ENCODE measurements at places on chromosomes 4 and X.

- no peak for DNase-seq
These were observed 51.6 kb upstream of the ELOVL6 start for GRCh38 chr4:110250023-110250387.

DNA sequence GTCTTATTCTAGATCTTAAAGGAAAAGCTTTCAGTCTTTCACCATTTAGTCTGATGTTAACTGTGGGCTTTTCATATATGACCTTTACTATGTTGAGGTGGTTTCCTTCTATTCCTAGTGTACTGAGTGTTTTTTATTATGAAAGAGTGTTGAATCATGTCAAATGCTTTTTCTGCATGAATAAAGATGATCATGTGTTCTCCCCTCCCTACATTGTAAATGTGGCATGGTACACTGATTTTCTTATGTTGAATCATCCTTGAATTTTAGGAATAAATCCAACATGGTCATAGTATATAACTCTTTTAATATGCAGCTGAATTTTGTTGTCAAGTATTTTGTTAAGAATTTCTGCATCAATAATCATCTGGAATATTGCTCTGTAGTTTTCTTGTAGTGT lies 4.3 kb downstream of the CLGN start:
- DNase-seq = no peak

GRCh38 chr4:108327642-108328382 lies 159.1 kb upstream of the LEF1 start:
- no peak for DNase-seq

GRCh38 chr4:114237997-114238396 lies 258.6 kb upstream of the ARSJ start:
- DNase-seq = no peak

GRCh38 chrX:38860106-38861013 lies 59.1 kb downstream of the MID1IP1 start:
- DNase-seq = no peak

GRCh38 chrX:129908636-129909035 lies 2.7 kb downstream of the UTP14A start:
- DNase-seq = no peak

DNA sequence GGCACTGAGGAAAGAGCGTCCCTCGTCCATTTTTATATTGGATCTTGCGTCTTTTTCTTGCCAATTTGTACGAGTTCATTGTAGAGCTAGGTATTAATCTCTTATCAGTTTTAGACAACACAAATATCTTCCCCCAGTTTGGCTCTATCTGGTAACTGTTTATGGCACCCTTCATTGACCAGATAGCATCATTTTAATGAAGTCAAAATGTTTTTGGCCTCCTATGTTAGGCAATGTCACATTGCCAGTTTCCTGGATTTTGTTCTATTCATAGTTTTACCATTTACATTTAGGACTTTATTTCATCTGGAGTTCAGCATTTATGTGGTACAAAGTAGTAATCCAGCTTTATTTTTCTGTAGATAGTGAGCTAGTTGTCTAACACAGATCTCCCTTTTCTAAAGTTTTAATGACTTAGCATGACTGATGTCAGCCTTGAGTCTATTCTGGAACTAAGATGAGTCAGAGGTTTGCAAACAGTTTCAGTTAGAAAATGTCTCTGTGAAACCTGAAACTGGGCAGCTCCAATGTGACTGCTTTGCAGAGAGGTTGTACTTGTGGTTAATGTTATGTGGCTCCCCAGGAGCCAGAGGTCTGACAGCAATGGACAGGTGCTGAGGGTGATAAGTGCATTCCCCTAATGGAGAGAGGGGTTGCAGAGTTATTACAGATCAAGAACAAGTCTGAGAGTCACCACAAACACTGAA lies 5.3 kb upstream of the STBD1 start:
- no peak for DNase-seq

DNA sequence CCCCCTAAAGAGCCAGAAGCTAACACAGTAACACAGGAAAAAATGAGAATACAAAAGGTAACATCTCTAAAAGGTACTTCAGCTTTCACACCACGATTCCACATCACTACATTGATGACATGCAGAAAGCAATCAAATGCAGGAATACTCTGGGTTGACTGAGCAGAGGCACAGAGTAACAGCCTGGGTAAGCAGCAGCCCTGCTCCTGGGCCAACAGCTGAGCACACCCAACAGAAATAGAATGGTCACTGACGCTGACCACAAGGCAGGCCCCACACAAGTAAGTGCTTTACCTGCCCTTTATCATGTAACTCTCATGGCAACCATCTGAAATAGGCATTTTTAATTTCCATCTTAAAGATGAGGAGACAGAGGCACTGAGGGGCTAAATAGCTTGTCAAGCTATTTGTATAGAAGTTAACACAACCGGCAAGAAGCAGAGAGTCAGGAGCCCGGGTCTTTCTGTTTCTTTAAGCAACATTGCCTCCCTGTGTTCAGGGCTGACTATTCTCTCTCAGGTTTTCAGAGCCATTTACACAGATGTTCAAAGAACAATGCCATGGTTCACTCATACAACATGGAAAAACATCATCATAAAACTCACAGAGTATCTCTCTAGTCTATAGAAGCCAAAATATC lies 168.9 kb downstream of the ZNF674 start:
- DNase-seq = no peak

DNA sequence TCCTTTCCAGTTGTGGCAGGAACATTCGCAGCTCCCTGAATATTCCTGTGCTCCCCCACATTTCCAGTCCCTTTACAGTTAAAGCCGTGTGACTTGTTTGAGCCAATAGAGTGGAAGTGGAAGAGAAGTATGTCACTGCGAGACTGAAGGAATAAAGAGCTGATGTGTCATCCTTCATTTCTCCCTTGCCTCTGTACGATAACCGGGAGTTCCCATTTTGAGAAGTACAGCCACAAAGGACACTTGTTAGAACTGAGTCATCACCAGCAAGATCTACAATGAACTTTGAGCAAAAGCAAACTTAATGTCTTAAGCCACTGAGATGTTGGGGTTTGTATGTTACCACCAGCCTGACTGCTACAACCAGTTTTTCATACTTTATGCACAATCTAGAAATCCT lies 92.3 kb downstream of the SPRY1 start:
- DNase-seq = no peak

DNA sequence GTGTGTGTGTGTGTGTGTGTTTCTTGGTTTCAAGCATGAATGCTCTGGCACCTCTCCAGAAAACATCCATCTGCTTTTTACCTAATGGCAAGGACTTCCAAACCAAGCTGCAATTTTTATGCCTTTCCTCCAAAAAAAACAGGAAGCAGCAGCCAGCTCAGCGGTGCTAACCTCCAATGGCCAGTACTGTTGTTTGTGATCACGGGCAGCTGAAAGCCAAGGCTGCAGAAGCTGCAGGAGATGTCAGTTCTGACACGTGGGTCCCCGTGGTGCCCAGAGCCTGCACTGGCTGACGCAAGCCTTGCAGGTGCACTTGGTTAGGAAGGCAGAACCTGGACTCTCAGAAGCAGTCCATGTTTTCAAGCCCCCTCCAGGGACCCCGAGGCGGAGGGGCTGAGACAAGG lies 313.6 kb upstream of the DDX53 start:
- peak; percentile 61 for DNase-seq

DNA sequence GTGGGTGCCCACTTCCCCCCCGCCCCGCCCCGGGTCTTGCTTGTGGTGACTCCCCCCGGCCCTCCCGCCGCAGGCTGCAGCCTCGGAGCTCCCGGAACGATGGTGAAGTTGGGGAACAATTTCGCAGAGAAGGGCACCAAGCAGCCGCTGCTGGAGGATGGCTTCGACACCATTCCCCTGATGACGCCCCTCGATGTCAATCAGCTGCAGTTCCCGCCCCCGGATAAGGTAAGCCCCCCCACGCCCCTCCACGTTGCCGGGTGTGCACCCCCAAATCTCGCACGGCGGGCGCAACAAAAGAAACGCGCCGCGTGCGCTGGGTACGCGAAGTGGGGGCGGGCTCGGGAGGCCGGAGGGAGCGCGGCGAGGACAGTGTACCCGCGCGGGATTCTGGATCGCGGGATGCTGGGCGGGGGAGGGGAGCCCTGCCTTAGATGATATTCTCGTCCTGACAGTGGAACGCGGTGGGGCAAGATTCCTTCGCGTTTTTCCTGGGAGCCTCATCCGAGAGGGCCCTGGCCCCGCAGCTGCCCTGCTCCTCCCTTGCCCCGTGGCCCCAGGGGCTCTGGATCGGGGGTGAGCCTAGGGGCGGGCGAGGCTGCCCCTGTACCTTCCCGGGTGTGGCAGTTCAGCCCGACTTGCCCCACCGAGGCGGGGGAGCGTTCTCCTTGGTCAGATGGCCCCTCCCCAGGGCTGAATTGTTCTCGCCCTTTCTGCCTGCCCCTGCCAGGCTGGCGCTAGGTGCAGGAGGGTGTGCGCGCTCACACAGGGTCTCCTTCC lies 819 bp downstream of the NSG1 start:
- no peak for DNase-seq

- DNase-seq = no peak
These were observed 2.6 kb downstream of the DCLK2 start for GRCh38 chr4:150080875-150081274.

DNA sequence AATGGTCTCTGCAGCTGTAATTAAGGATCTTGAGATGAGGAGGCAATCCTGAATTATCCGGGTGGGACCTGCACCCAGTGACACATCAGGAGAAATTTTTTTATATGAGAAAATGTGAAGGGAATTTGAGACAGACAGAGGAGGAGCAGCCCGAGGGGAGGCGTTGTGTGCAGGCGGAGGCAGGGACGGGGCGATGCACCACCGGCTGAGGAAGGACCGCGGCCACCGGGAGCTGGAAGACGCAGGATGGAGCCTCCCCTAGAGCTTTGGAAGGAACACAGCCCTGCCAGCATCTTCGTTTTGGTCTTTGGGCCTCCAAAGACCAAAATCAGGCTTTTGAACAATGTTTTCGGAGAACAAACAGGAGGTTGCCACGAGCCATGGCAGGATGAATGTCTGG lies 85.0 kb upstream of the ADRA2C start:
- DNase-seq = no peak

GRCh38 chrX:44871931-44872820 lies 812 bp upstream of the KDM6A start:
- peak; percentile 76 for DNase-seq

DNA sequence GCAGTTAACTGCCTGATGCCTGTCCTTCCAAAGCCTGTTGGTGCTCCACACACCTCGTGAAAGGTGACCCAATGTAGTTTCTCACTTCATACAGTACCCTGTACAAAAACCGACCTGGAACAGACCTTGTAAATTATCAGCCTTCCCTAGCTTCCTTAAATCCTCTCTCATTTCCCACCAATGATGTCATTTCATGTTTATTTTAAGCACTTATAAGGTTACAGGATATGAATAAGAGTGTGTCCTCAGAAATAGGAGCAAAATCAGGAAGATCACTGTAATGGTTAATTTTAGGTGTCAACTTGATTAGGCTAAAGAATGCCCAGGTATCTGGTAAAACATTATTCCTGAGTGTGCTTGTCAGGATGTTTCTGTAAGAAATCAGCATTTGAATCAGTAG lies 44.7 kb downstream of the TMEM150C start:
- no peak for DNase-seq

DNA sequence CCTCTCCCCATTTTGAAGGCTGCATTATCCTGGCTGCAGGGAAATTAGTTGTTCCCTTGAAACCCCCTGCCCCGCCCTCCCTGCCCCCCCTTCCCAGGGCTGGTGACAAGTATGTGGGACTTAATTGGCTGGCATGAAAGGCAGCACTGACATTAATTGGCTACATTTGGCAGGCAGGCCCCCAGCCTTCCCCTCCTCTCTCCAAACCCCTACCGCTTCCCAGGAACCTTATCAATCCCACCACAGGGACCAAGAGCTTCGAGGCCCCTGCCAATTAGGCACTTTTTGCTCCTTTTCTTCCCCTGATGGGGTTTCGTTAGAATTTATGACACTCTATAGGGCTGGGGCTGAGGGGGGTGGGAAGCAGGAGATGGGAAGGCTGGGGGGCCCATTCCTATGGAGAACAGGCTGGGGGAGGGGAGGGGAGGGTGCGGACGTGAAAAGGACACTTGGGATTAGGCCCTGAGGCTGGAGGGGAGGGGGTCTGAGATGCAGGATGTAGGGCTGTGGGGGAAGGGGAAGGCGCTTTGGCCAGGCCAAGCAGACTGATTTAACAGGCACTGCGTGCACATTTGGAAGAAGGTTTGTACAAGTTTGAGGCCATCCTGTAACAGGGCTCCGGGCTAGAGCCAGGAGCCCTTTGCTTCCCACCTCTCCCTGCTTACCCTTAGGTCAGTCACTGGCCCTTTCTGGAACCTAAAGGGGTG lies 52.2 kb downstream of the EFNB1 start:
- no peak for DNase-seq

GRCh38 chr4:16875487-16875886 lies 23.0 kb downstream of the LDB2 start:
- DNase-seq = no peak

DNA sequence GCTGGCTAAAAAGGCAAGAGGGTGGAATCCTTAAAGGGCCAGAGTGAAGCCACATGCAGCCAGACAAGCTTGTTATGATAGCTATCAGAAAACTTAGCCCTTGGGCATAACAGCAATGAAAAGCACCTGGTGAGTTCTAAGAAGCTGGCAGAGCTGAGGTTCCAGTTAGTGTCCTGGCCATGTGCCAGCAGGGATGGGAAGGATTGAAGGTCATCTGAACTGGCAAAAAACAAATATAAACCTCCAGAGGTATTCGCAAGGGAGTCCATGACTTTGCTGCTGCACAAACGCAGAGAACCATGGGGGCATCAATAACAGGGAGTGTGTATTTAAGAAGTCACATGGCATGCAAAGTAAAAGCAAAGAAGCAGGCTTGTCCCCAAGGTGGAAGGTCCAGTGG lies 208.9 kb downstream of the FAM47A start:
- DNase-seq = no peak

DNA sequence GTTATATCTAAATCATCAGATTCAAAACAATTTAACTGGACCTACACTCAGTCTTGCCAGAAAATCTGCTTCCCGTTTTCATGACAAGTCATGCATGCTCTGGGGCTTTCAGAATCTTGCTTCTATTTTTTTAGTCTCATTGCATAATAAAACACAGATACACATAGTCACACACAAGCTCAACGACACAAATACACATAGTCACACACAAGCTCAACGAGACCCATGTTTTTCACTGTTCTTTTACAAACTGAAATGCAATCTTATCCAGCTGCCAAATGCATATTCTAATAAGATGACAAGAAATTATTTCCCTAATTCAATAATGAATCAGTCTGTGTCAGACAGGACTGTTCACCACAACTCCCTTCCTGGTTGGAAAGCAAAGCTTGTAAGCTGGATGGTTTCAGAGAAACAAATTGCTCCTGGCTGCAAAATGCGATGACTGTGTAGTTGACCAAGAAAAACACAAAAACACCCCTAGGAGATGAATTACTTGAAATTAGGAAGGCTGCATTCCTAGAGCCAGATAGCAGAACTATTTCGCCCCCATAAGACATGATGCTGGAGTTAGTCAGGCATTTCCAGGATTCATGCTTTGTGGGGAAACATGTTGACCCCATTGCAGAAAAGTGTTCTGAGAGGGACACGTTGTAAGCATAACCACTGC lies 208.7 kb downstream of the CHIC2 start:
- DNase-seq = no peak

DNA sequence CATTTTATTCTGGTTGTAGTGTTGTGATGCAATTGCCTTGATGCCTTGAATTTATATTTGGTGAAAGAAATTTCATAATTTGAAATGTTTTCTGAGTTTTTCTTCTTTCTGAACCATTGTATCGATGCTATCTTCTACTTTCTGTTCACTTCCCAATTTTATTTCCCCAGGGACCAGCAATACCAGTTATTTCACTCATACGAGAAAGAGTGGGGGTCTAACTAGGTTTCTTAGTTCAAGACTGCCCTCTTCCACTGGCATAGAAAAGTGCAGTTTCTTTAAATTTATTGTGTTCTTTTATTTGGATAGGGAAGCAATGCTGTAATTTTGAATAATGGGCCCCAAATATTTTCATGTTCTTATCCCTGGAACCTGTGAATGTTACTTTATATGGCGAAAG lies 544.0 kb upstream of the ADGRL3 start:
- DNase-seq = no peak
